CD4-positive, alpha-beta T cell treated with Interleukin-17A for 1 hour (primary cell): ENCODE measurements at places on chromosomes 5 and 9.

DNA sequence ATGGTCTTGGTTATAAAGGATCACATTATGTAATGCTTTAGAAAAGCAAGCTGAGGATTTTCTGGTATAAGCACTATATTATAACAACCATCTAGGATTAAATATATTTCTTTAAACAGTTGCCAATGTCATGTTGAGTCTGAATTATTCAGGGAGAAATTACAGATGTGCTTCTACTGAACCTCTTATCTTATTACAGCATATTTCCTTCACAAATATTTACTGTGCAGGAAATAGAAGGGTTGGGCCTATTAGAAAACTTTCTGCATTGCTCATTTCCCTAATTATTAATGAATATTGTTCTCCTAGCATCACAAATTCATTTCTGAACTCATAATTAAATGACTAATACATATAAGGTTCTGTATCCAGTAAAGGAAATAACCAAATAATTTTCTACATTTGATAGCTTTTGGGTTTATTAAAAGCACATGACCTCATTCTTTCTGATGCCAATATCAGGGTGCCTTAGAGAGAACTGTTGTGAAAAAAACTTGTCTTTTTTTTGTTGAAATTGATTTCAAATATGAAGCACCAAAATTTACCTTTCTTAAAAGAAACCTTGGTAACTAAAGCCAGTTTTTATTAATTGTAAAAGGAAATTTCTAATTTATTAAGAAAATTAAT, 476.8 kb upstream of the PTGER4 start:
- DNase-seq = no peak

DNA sequence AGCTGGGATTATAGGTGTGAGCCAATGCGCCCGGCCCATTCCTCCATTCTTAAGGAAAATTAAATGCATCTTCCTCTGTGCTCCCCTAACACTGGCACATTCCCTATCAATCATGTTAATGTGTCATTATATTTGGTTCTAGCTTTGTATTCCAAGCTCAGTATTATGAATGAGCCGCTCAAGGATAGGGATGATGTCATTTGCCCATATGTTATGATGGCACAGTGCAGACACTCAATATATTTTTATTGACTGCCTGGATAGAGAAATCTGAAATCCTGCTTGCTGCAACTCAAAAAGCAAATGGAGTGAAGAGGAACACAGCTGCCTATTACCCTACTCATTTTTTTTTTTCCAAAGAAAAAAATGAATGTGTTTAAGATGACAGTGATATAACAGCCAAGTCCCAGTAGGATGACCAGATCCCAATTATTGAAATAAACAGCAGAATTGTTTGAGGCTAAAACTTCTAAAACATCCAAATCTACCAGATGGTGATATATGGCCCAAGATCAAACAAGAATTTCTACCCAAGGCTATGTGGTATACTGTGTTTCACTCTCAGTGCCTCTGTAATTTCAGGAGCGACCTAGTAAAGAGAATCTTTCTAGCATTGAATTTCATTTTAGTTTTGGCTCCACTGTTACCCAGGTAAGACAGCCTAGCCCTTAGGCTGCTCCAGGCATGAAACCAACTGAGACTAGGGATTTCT, 16.3 kb downstream of the SUSD1 start:
- no peak for DNase-seq

GRCh38 chr5:116382032-116382873, 192.4 kb downstream of the SEMA6A start:
- DNase-seq = no peak

- DNase-seq = no peak
Observed at GRCh38 chr9:95021166-95021886, 294.8 kb downstream of the AOPEP start.

DNA sequence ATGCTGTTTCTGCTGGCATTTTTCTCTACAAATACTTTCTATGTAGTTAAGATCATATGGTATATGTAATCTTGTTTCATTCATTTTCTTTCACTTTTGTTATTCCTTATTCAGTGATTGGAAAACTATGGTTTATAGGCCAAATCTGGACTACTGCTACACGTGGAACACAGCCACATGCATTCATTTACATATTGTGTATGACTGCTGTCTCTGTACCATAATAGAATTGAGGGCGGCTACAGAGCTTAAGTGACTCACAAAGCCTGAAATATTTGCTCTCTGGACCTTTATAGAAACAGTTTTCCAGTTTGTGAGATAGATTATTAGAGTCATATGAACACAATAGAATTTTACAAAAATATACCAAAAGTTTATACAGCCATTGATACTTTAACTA, 133.6 kb upstream of the CDKN2B start:
- no peak for DNase-seq
